ENCODE measurements at places on chromosomes 11 and 22.

- DNase-seq = no peak
These were observed 10.4 kb upstream of the GRAMD4 start for GRCh38 chr22:46609724-46610201.

- no peak for DNase-seq
These were observed 153.1 kb downstream of the BRD1 start for GRCh38 chr22:49674479-49675050.

DNA sequence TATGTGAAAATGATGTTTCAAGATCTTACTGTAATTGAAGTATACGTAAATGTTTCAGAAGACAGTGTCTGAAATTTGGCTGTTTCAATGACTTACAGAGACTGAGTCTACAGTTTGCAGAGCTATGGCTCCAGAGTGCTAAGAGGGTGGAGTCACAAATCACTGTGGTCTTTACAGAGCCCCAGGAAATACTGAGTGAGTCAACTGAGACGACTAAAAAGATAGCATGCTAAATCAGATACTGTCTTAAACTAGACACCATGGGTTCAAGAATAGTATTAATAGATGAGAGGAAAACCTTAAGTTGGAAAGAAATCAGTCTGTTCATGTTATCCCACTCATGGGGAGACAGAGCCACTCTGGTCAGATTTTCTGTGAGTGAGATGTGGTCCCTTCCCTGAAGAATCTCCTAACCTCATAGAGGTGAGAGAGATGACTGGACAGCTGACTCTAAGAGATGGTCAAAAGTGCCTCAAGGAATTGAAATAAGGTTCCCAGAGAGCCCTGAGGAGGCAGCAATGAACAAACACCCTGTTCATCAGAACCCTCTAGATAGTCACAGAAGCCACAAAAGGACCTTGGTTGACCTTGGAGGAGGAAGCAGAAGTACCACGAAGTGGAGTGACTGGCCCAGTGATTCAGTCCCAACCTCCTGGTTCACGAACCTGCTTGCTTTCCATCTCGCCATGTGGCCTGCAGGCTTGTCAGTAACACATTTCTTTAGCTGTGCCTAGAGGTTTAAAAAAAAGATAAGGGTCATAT lies 30.2 kb downstream of the C11orf91 start:
- DNase-seq = no peak

- no peak for DNase-seq
These were observed 12.6 kb downstream of the OMP start for GRCh38 chr11:77115181-77115611.

DNA sequence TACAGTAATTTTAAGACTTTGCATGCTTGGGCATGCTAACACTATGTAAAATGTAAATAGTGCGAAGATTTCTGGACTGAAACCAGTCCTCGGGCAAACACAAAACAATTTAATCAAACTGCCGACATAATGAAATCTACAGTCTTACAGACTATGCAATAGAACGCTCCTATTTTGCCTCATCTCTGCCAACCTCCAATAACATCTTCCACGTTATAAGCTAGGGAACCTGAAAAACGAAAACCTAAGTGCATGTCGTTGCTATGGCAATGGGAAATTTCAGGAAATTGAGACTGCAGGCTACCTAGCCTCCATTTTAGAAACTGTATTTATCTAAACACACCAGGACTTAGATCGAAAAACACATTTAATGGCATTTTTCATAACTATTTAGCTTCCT lies 1.1 kb downstream of the CSTF3 start:
- DNase-seq = no peak

DNA sequence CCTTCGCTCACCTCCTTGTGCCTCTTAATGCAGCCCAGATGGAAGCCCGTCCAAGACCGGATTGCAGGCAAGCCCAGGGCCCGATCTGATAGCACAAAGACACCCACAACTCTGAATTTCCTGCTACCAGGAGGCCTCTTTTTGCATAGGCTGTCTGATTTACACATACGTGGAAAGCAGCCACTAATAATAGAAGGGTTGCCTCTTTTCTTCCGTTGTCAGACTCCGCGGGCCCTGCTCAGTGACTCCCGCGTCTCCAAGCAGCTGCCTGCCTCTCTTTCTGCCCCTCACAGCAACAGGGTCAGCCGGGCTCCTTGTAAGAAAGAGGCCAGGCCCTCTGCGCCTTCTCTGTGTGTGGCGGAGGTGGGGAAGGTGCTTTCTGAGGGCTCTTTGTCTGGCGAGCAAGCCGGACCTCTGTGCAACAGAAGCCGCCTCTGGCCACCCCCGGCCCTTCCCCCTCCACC lies 26.7 kb downstream of the FLI1 start:
- no peak for DNase-seq

DNA sequence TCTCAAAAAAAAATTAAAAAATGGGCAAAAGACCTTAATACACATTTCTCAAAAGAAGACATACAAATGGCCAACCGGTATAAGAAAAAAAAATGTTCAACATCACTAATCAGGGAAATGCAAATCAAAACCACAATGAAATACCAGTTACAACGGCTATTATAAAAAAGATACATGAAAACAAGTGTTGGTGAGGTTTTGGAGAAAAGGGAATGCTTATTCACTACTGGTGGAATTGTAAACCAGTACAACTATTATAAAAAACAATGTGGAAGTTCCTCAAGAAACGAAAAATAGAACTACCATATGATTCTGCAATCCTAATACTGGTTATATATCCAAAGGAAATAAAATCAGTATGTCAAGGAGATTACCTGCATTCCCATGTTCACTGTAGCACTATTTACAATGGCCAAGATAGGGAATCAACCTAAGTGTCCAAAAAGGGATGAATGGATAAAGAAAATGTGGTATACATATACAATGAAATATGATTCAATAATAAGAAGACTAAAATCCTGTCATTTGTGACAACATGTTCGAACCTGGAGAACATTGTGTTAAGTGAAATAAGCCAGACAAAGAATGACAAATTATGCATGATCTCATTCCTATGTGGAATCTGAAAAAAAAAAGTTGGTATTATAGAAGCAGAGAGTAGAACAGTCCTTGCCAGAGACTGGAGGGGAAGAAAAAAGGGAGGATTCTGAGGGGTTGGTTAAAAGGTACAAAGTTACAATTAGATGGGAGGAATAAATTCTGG lies 256.9 kb upstream of the PITPNB start:
- no peak for DNase-seq

DNA sequence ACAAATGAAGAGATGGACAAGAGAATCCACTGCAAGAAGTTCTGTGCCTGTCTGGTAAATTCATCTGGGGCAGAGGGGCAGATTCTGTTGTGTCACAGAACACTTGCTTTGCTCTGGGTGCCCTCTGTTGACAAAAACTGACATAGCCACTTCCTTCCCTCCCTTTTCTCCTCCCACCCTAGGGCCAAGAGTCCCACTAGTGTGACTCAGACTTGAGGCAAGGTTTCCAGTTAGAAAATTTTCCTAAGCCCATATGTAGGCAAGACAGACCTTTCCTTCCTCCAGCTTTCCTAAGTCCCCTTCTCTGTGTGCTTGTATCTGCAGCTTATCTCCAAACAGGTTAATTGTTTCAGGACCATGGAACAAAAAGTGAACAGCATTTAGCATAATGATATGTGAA lies 106.8 kb downstream of the RBFOX2 start:
- DNase-seq = no peak

GRCh38 chr11:84719935-84720577 lies 907.1 kb downstream of the DLG2 start:
- no peak for DNase-seq

DNA sequence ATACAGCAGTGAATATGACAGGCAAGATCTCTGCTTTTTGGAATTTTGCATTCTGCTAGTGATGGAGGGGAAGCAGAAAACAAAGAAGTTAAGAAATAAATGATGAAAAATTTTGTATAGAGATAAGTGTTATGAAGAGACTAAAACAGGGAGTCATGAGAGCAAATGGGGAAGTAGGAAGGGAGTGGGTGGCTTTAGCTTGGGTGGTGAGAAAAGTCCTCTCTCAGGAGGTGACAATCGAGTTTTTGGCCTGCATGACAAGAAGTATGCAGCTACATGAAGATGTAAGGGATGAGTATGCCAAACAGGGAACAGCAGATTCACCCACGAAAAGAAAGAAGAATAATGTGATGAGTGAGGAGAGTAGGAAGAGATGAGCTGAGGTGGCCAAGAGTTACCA lies 80.7 kb upstream of the MPPED2 start:
- no peak for DNase-seq

DNA sequence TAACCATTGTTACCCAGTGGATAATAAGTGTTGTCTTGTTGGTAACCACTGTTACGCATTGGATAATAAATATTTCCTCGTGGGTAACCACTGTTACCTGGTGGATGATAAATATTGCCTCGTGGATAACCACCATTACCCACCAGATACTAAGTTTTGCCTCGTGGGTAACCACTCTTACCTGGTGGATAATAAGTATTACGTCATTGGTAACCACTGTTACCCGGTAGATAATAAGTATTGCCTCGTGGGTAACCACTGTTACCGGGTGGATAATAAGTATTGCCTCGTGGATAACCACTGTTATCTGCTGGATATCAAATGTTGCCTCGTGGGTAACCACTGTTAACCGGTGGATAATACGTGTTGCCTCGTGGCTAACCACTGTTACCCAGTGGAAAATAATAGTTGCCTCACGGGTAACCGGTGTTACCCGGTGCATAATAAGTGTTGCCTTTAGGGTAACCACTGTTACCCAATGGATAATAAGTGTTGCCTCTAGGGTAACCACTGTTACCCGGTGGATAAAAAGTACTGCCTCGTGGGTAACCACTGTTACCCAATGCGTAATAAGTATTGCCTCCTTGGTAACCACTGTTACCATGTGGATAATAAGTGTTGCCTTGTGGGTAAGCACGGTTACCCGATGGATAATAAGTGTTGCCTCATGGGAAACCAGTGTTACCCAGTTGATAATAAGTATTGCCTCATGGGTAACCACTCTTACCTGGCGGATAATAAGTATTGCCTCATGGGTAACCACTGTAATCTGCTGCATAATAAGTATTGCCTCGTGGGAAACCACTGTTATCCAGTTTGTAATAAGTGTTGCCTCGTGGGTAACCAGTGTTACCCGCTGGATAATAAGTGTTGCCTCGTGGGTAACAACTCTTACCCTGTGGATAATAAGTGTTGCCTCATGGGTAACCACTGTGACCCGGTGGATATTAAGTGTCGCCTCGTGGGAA lies 21.9 kb upstream of the NXPE4 start:
- no peak for DNase-seq

DNA sequence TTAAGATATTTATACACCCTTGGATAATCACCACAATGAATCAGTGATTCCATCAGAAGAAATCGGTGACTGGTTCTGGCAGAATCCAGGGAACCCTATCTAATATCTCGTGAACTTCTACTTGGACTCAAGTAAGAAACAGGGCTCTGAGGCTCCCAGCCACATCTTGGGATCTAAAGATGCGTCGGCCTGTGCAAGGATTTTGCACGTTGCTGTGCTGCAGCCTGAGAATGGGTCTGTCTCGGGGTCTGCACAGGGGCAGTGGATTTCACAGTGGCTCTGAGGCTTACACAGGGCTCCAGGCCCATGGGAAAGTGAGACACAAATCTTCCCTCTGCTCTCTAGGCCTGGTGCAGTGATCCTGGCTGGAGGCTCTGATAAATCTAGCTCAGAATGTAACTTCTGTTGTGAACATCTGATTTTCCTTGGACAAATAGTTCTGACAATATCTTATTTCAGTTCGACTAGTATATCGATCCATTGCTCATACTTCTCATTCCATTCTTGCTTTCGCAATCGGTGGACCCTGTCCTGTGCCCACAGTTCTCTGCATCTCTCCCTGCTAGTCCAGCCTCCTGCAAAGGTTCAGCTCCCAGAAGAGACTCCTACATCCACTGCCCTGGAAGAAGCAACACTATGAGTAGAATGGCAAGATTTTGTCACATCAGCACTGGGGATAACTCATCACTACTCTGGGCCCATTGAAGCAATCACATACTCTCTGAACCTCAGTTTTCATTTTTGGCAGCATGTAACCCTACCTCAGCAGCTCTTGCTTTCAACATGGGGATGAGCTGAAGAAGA lies 105.5 kb upstream of the TOP3B start:
- DNase-seq = no peak

DNA sequence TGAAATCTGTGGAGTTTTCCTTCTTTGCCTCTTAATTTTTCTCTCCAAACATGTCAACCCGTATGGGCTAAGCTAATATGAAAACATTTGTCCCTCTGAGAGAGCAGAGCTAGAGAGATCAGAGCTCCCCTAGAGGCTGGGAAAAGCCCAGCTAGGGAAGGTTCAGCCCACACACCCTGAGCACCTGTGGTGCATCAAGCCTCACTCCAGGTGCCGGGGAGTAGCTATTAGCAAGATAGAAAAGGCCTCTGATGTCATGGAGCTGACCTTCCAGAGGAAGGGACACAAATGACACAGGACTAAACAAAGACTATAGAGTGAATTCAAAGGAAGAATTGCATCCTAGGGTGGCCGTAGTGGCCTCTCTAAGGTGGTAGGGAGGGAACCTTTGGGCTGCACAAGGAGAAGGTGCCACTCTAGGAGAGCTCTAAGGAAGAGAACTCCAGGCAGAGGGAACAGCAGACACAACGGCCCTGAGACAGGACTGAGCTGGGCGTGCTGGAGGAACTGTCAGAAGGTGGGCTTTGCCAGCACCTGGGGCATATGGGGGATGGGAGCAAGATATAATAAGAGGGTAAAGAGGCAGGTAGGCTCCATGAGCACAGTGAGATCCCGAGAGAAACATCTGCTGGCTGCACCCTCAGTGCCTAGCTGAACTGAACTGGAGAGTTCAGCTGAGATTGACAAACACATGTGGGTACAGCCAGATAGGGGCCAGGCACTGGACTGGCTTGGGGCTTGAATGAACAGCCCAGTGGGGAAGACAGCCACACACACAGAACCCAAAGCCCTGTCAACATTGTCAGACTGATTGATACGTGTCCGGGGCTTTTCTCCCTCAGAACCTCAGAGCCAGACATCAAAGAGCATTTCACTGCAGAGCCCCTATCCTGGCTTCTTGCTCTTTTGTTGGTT lies 65.5 kb upstream of the DRD2 start:
- DNase-seq = no peak

DNA sequence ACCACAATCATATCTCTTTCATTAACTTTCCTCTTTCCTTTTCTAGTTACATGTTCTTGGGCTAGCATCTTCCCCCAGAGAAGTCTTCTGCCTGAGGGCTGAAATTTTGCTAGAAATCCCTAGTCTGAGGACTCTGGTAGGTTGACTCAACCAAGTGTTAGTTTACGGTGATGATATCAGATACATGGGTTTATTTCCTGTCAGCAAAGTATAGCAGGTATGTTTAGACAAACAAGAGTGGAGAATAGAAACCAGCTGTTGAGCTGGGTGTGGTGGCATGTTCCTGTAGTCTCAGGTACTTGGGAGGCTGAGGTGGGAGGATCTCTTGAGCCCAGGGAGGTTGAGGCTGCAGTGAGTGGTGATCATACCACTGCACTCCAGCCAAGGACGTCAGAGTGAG lies 11.2 kb downstream of the FOLR1 start:
- no peak for DNase-seq
